CD8-positive, alpha-beta T cell (primary cell): ENCODE measurements at places on chromosomes 7 and 10. TPM values are rescaled to one million over a fixed set of nuclear protein-coding genes. Genes with fewer than 3 reads are reported as not detected.

- no peak for DNase-seq
These were observed 105.4 kb downstream of the ZNF365 start for GRCh38 chr10:62479523-62479922.

- DNase-seq = no peak
These were observed 78.4 kb upstream of the GJD4 start for GRCh38 chr10:35526746-35527145.

DNA sequence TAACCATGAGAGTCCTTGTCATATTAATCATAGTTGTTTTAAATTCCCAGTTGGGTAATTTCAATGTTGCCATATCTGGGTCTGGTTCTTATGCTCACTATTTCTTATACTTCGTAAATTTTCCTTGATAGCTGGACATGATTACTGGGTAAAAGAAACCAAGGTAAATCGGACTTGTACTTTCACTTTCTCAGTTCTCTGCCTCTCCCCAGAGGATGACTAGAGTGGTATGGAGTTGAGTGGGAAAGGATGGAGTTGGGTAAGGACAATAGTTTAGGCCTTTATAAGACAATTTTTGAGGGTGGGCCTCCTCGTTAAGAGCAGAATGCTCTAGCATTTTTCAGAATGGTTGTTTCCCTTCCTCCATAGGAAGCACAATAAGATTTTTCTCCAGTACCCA lies 106.1 kb downstream of the CRPPA start:
- no peak for DNase-seq

DNA sequence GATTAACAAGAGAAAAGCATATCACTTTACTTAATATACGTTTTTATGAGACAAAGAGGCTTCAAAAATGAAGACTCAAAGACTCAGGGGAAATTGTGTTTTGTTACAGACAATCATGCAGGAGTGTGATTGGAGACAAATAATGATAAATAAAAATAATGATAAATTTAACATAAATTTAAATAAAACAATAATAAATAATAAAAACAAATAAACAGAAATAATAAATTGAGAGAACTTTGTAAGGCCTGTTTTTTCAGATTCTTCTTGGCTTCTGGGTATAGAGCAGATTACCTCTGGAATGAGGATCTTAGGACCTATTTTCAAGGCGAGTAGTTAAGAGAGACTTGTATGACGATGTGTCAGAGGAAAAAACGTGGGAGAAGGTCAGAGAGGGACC lies 271.4 kb upstream of the POT1 start:
- DNase-seq = no peak

GRCh38 chr7:108012499-108013430 lies 9.8 kb upstream of the LAMB1 start:
- DNase-seq = no peak

KCND2 gene
- not detected for total RNA-seq

THSD7A gene
- total RNA-seq = not detected

ARHGEF5 gene
- 7.7 TPM for total RNA-seq
